NCI-H1436 (cell line): ENCODE measurements at places on chromosomes 5 and 9.

GRCh38 chr9:136511670-136512592, 29.1 kb upstream of the SEC16A start:
- DNase-seq, result no peak

GRCh38 chr9:72807765-72808445, 144.9 kb downstream of the ALDH1A1 start:
- DNase-seq, result no peak

- DNase-seq, result no peak
Measured at GRCh38 chr5:139850423-139851016, 54.9 kb downstream of the PSD2 start.

DNA sequence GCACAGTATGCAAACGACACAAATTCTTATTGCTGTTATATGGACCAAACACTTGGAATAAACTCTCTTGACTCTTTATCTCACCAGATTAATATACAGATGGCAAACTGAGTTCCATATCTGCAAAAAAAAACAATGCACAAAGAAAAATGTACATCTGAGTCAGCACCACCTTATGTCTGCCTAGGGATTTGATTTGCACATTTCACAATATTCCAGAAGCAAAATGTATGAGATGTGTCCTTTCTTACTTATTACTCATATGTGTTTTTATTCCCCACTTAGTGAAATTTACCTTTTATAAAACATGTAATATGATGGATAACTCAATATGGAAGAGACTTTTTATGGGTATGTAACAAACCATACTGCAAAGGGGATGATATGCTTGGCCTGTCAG, 236.9 kb downstream of the GLIS3 start:
- DNase-seq, result no peak

- DNase-seq, result no peak
Measured at GRCh38 chr5:36706662-36707061, 100.3 kb downstream of the SLC1A3 start.

DNA sequence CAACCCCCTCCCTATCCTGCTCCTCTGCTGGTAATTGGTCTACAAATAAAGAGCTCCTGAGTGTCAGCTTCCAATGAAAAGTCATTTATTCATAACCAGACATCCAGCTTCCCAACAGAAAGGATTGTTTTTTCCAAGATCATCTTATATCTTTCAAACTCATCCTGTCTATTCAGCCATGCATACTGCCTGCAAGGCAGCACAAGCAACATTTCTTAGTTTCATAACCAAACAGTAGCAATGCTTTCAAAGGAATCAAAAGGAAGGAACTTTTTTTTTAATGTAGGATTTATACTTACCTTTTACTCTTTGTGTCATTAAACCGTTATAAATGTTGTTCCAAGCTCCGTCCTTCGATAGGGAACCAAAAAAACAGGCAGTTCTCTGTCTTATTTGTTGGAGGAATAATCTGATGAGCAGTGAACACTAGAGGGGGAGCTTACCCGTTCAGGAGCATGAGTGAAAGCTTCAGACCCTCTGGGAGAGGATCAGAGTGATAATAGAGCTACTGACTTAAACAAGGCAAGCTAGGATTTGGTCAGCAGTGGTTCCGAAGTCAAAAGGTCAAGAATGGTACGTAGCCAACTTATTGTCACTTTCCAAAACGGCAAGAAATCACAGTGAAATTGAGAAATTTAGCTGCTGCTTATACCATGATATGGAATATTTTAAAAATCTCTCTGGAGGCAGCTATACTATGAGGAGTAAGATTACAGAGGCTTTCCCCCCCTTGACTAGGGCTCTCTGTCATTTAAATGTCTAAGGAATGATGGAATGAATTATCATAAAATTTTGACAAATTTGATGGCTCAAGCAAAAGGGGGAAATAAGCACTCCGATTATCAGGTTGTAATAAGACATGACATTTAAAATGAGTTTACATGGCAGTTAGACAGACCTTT, 892.9 kb downstream of the NR2F1-AS1 start:
- no peak for DNase-seq

GRCh38 chr5:109876030-109876725, 186.5 kb downstream of the MAN2A1 start:
- DNase-seq, result no peak
